Natural killer cell treated with Interleukin-12 subunit alpha and Interleukin-12 subunit beta and Interleukin-15 and Interleukin-18, amount 100 ng/mL, for 72 hours (primary cell): ENCODE measurements at places on chromosomes 7 and 10. TPM values are rescaled to one million over a fixed set of nuclear protein-coding genes. Genes with fewer than 3 reads are reported as not detected.

- H3K27me3 ChIP-seq = peaks cover 28% of the 10 kb centered on the region
- H3K36me3 ChIP-seq = no peaks in the 10 kb centered on the region
- no peak overlapping the region for H3K4me3 ChIP-seq
- no peak for DNase-seq
These were observed 147.3 kb downstream of the SEC23IP start for GRCh38 chr10:120039826-120040225.

DNA sequence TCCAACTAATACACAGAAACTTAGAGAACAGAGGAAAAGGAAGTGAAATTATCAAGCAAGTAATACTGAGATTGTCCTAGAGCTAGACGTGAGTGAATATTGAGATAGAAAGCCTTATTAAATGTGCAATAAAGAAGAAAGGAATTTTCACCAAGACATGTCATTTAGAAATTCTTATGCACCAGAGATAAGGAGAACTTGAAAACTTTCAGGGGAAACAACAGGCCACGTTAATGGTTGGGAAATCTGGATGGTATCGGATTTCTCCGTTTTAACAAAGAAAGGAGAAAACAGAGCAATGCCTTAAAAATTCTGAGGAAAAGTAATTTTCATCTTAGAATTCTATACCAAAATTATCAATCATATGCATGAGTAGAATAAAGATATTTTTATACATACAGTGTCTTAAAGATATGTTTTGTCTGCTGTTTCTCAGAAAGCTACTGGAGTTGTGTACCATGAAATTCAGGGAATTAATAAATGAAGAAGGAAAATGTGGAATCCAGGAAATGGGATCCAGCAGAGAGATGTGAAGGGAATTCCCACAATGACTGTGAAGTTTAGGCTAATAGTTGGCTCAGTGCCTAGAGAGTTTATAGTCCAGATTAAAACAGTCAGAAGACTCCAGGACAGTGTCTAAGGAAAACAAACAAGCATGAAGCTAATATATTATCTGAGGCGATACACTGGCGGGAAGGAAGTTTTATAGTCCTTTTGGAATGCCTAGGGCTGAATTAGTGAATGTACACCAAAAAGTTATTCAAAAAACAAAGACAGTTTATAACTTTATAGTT is 159.5 kb downstream of the PPP1R9A start:
- no peak overlapping the region for H3K27ac ChIP-seq
- H3K27me3 ChIP-seq = no peaks in the 10 kb centered on the region
- no peaks in the 10 kb centered on the region for H3K4me1 ChIP-seq
- H3K36me3 ChIP-seq = no peaks in the 10 kb centered on the region

DNA sequence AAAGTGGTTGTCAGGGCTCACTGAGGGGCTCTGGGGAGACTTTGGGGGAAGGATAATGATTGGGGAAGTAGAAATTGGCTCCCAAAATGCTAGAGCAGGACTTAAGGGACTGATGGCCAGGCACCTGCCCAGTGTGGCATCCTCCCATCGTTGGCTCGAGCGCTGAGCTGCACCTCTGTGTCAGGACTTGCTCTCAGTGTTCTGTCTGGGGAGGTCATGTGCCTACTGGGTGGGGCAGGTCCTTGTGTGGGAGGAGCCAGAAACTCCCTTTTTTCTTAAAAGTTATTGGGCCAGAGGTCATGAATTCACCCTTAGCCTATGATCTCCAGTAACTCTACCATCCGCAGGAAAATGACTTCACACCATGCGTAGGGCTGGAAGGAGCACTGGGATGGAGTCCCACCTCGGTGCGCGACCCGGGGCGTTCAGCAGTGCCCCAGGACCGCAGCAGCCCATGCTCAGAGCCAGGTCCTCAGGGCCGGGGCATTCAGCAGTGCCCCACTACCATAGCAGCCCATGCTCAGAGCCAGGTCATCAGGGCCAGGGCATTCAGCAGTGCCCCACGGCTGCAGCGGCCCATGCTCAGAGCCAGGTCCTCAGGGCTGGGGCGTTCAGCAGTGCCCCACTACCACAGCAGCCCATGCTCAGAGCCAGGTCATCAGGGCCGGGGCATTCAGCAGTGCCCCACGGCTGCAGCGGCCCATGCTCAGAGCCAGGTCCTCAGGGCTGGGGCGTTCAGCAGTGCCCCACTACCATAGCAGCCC is 221.9 kb downstream of the EBF3 start:
- H3K27ac ChIP-seq = no peak overlapping the region
- H3K36me3 ChIP-seq = peaks cover 5% of the 10 kb centered on the region
- H3K4me1 ChIP-seq = peaks cover 3% of the 10 kb centered on the region
- no peak for DNase-seq

- no peaks in the 10 kb centered on the region for H3K36me3 ChIP-seq
- peaks cover 42% of the 10 kb centered on the region for H3K4me1 ChIP-seq
- DNase-seq = no peak
- H3K27me3 ChIP-seq = no peaks in the 10 kb centered on the region
- peak overlapping the region; percentile 34 for H3K27ac ChIP-seq
These were observed 12.1 kb downstream of the KBTBD2 start for GRCh38 chr7:32879460-32879859.

GRCh38 chr7:140564643-140565042 is 76.0 kb downstream of the DENND2A start:
- no peaks in the 10 kb centered on the region for H3K4me1 ChIP-seq
- no peaks in the 10 kb centered on the region for H3K36me3 ChIP-seq
- no peak overlapping the region for H3K27ac ChIP-seq
- DNase-seq = no peak
- H3K27me3 ChIP-seq = peaks cover 5% of the 10 kb centered on the region

- H3K36me3 ChIP-seq = peaks cover 28% of the 10 kb centered on the region
- H3K27me3 ChIP-seq = no peaks in the 10 kb centered on the region
- H3K4me3 ChIP-seq = no peak overlapping the region
- no peak overlapping the region for H3K27ac ChIP-seq
These were observed 16.5 kb downstream of the KIF5B start for GRCh38 chr10:32039734-32040133.

DNA sequence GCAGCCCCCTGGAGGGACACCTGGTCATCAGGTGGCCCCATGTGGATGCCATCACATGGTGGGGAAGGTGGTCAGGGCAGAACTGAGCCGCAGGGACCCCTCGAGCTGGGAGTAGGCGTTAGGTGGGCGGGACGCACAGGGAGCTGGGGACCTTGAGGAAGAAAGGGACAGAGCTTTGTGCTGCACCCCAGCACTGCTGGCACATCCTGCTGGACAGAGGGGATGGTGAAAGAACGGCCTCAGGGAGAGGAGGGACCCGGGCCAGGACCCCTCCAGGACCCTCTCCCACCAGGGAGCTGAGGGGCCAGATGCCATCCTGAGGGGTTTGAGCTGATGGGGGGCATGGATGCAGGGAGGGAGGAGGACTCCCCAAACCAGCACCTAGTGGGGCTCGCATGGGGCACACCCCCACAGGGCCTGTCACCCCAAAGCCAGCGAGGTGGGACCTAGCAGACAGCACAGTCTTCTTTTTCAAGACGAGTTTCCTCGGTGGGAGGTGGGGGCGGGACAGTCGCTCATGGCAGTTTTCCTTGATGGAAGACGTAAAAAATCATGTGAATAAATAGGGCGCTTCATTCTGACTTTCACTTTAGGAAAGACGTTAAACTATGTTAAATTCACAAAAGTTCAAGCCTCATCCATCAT is 43.3 kb downstream of the STK32C start:
- no peak overlapping the region for H3K4me3 ChIP-seq
- no peaks in the 10 kb centered on the region for H3K36me3 ChIP-seq
- DNase-seq = no peak
- H3K27ac ChIP-seq = no peak overlapping the region
- no peaks in the 10 kb centered on the region for H3K27me3 ChIP-seq

Gene GOLGA7B
- total RNA-seq = 2.8 TPM

GRCh38 chr10:131267814-131268095 is 43.8 kb downstream of the TCERG1L start:
- H3K36me3 ChIP-seq = no peaks in the 10 kb centered on the region
- no peak overlapping the region for H3K27ac ChIP-seq
- H3K4me3 ChIP-seq = no peak overlapping the region
- DNase-seq = no peak
- H3K27me3 ChIP-seq = no peaks in the 10 kb centered on the region

- no peaks in the 10 kb centered on the region for H3K27me3 ChIP-seq
- no peaks in the 10 kb centered on the region for H3K4me1 ChIP-seq
- no peak for DNase-seq
- no peak overlapping the region for H3K27ac ChIP-seq
- no peak overlapping the region for H3K4me3 ChIP-seq
- no peaks in the 10 kb centered on the region for H3K36me3 ChIP-seq
These were observed 612.9 kb downstream of the SORCS1 start for GRCh38 chr10:106551501-106552062.

DNA sequence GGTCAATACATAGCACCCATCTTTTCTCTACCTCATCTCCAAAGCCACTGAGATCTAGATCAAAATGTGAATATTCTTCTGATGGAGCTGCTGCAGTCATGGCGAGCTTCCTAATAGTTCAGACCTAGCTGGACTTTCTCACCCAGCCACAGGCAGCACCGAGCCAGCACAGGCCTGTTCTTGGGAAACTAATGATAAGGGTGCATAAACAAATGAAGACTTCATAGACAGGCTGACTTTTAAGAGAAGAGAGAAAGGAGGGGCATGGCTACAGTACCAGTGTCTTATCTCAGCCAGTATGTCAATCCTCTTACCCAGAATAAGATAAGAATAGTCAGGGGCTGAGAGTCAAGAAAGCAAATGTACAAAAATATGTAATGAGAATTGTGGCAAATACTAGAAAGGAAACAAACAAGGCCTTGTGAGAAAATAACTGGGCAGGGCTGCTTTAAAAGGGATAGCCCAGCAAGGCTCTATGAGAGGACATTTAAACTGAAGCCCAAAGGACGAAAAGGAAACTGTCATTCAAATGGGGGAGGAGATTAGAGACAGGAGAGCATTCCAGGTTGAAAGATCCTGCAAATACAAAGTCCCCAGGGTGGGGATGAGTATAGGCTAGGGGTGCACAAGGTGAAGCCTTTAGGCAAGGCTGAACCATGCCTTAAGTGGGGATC is 21.8 kb upstream of the CDK14 start:
- no peaks in the 10 kb centered on the region for H3K36me3 ChIP-seq
- H3K4me3 ChIP-seq = no peak overlapping the region
- DNase-seq = no peak
- no peaks in the 10 kb centered on the region for H3K27me3 ChIP-seq
- no peak overlapping the region for H3K27ac ChIP-seq

DNA sequence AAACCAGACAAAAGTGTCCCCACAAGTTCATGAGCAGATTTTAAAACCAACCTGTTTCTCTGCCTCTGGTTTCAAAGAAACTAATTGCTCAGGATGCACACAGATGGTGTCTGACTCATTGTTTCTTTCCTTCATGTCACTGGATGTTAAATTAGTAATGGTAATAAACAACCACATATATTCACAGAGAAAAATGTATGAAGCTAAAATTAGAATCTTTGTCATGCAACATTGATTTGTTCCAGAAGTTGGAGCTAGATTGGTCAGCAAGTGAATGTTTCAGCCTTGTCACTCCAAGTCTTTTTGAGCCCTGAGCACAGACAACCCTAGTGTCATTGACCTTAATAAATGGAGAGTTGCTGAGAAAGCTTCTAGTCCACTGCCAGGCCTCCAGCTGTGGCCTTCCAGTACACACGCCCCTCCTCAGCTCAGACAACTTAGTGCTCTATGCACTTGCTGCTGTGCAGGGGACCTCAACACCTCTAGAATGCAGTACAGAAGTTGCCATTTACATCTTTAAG is 175.9 kb downstream of the CCDC71L start:
- H3K27me3 ChIP-seq = peaks cover 35% of the 10 kb centered on the region
- DNase-seq = no peak
- no peaks in the 10 kb centered on the region for H3K36me3 ChIP-seq
- H3K4me3 ChIP-seq = no peak overlapping the region

- no peak overlapping the region for H3K4me3 ChIP-seq
- H3K36me3 ChIP-seq = no peaks in the 10 kb centered on the region
- H3K27ac ChIP-seq = no peak overlapping the region
- no peak for DNase-seq
- H3K4me1 ChIP-seq = no peaks in the 10 kb centered on the region
These were observed 84.6 kb upstream of the PDE1C start for GRCh38 chr7:32154797-32155196.

- no peak for DNase-seq
- peaks cover 35% of the 10 kb centered on the region for H3K36me3 ChIP-seq
- no peaks in the 10 kb centered on the region for H3K27me3 ChIP-seq
- H3K4me3 ChIP-seq = peak overlapping the region; percentile 70
- H3K27ac ChIP-seq = peak overlapping the region; percentile 96
- peaks cover 75% of the 10 kb centered on the region for H3K4me1 ChIP-seq
These were observed 89.9 kb downstream of the CARD11 start for GRCh38 chr7:2953588-2954407.

DNA sequence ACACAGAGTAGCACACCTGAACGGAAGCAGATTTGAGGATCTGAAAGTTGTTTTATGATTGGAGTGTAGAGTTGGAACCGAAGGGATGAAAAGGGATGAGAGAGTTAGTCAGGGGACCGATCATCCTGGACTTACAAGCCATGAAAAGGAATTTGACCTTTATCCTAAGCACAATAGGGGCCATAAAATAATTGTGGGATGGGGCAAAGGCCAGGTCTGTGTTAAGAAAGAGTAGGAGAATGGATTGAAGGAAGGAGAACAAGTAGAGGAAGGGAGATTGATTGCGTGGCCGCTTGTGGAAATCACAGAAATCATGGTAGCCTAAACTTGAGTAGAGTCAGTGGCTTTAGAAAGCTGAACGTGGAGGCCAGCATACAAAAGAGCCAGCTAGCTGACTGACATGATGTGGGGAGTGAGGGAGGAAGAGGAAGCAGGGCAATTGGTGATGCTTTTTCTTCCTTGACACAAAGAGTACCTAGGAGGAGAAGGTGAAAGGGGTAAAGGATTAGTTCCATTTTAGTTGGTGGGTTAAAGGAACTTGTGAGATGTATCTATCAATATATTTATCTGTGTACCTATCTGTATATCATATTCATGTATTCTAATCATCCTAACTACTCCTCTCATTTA is 67.1 kb upstream of the RPA3 start:
- no peaks in the 10 kb centered on the region for H3K27me3 ChIP-seq
- no peaks in the 10 kb centered on the region for H3K36me3 ChIP-seq
- H3K4me3 ChIP-seq = no peak overlapping the region
- no peak overlapping the region for H3K27ac ChIP-seq

GRCh38 chr7:100670074-100670473 is 3.5 kb upstream of the GNB2 start:
- H3K27me3 ChIP-seq = no peaks in the 10 kb centered on the region
- DNase-seq = no peak
- no peak overlapping the region for H3K27ac ChIP-seq
- no peak overlapping the region for H3K4me3 ChIP-seq
- no peaks in the 10 kb centered on the region for H3K36me3 ChIP-seq
- no peaks in the 10 kb centered on the region for H3K4me1 ChIP-seq

- peaks cover 40% of the 10 kb centered on the region for H3K27me3 ChIP-seq
- no peak overlapping the region for H3K4me3 ChIP-seq
- no peaks in the 10 kb centered on the region for H3K36me3 ChIP-seq
These were observed 41.8 kb upstream of the PDSS1 start for GRCh38 chr10:26655746-26656145.

DNA sequence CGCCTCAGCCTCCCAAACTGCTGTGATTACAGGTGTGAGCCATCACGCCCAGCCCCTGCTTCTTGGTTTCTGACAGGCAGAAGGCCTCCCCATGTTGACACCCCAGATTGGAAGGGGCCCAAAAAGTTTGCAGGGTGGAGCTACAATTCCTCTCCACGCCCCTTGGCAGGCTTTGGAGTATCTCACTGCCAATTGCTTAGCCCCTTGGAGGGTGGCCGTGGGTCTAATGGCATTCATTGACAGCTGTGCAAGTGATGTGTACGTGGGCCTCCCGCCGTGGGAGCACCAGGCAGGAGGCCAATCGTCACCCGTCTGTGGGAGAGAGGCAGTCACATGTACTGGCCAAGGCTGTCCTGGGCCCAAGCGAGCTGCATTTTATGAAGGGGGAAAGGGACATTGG is 73.7 kb upstream of the PPIF start:
- H3K27me3 ChIP-seq = no peaks in the 10 kb centered on the region
- no peak overlapping the region for H3K4me3 ChIP-seq
- peaks cover 25% of the 10 kb centered on the region for H3K4me1 ChIP-seq

GRCh38 chr10:113732966-113733365 is 18.5 kb upstream of the PLEKHS1 start:
- no peak overlapping the region for H3K4me3 ChIP-seq
- H3K36me3 ChIP-seq = peaks cover 11% of the 10 kb centered on the region

Gene ZNF107
- total RNA-seq = 7.9 TPM
